ENCODE measurements at places on chromosomes 16 and 17.

GRCh38 chr17:82112914-82113311, 14.9 kb upstream of the FASN start:
- no peak for DNase-seq

DNA sequence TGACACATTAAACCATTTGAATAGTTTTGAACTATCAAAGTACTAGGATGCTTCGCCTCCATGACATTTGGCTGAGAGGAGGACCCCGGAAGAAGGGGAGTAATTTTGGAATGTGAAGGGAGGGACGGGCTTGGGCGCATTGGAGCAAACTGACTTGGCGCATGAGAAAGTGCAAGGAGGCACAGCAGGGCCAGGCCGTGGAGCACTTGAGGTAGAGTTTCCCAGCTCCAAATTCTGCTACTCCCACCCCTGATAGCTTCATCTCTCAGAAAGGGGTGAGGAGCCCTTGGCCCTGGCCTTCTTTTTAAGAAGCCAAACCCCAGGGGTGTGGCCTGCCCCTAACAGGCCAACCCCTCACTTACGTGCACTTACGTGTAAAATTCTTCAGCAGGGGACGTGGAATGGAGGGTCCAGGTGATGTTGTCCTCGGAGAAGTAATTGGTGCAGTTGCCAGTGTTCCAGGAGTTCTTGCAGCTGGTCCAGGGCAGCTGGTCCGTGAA, 17.7 kb downstream of the SLC6A4 start:
- DNase-seq = no peak

- DNase-seq = no peak
Observed at GRCh38 chr17:68595496-68595895, 5.7 kb downstream of the FAM20A start.

DNA sequence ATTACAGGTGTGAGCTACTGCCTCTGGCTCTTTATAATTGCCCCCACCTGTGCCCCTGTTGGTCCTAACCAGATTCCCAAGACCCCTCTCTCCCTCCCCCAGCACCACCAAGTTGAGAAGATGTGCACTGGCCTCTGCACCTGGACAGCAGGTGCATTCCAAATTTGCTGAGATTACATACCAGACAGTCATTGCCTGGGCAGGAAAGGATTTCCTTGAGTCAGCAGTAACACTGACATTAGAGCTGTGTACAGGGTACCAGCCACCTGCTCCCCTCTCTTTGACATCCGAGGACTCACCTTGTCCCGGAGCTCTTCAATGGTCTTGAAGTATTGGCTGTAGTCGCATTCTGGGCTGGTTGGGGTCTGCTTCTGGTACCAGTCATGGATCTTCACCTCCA, 659 bp downstream of the KRT15 start:
- no peak for DNase-seq

DNA sequence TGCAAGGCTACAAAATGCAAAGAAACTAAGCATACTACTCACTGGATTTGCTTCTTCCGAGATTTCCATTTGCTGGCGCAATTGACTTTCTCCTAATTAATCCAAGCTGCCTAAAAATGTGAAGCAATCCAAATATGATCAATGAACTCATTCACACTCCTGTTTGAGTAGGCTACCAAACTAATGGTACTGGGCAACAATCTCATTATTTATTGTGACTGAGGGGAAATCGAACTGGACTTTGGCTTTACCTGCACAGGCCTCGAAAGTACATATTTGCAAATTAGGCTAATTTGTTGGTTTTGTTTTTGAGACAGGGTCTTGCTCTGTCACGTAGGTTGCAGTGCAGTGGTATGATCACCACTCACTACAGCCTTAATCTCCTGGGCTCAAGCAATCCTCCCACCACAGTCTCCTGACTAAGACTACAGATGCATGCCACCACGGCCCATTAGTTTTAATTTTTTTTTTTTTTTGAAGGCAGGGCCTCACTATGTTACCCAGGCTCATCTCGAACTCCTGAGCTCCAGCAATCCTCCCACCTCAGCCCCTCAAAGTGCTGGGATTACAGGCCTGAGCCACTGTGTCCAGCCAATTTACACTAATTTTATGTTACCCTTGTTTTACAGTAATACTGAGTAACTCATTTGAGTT, 2.6 kb downstream of the ERI2 start:
- no peak for DNase-seq

GRCh38 chr16:11105038-11105903, 150.7 kb downstream of the SOCS1 start:
- peak; percentile 48 for DNase-seq

DNA sequence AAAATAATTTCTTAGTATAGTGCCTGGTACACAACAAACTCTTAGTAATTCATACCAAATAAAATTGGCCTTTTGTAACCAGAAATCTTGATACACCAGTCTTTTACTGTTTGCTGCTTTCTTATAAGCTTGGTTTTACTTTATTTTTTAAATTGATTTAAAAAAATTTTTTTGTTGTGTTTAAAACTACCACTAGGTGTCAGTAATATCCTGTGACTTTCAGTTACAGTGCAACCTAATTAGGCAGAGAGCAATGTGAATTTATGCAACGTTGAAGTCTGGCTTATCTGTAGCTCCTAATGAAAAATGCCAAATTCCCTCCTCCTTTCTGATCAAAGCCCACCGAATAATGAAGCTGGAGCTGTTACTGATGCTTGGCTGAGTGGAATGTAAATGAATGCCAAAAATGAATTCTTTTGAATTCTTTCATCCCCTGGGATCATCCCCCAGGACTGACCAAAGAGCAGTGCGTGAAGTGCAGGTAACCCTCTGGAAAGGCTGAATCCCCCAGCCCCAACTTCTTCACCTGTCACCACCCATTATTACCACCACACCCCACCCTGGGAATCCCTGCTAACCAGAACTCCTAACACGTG, 3.8 kb downstream of the ERCC4 start:
- DNase-seq = peak; percentile 26

- DNase-seq = no peak
Observed at GRCh38 chr17:82350182-82351030, 8.6 kb upstream of the TEX19 start.

DNA sequence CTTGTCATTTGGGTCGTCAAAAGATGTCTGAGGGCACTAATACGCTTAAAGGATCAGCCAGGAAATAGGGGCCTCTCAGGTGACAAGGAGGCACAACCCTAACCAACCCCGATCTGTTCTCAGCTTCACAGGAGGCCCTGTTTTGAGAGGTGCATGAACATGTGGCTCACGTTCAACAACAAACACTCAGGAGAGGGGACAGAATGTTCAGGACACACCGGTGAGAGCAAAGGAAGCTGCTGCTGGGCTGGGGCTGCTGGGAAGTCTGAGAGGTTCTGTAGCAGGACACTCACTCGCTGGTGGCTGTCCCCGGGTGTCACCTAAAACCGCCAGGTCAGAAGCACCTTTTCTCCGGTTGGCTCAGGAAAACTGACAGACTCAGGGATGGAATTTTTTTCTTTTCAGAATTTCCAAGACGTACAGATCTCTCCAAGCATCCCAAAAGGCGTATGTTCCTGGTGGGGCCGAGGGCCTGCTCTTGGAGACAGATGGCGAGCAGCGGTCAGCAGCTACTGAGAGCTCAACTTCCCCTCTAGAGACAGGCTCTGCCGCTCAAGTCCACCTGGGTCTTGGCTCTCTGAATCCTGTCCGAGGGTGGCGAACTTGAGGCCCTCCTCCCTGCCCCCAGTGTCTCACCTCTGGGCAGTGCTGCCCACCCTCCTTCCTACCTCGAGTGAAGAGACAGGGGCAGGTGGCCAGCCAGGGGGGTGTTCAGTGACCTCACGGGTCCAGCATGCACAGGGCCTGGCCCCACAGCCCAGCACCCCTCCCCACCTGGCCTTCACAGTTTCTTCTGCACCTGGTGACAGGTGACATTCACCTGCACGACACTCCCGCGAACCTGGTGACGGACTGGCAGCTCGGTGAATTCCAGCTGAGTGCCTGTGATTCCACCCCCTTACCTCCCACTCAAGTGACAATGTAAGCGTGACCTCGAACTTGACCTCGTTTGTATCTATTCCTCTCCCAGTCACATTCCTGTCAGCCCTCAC, 22.9 kb downstream of the CLUH start:
- DNase-seq = no peak

DNA sequence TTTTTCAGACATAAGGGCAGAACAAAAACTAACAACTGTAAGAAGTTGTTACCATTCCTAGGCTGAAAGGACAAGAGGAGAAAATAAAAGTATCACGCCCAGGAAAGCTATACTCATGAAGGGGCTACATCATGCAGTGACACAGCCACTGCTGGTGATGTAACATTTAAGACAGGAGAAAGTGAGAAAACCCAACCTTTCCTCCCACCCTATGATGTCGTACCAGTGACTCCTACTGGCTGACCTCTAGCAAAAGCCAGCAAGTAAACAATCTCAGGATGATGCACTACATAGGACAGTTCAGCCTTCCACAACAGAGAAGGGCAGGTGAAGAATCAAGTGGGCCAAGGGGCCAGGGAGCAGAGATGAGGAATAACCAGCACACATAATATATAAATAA, 14.0 kb upstream of the OR1E2 start:
- peak; percentile 15 for DNase-seq

All from foreskin keratinocyte (primary cell).